Mucosa of descending colon (tissue), 3 donors: ENCODE measurements at places on chromosomes 3 and 15. TPM values are rescaled to one million over a fixed set of nuclear protein-coding genes. Genes with fewer than 3 reads are reported as not detected.

- no peak for DNase-seq
These were observed 3.3 kb upstream of the CSK start for GRCh38 chr15:74778599-74778970.

GRCh38 chr3:177597311-177598096, 400.2 kb upstream of the TBL1XR1 start:
- DNase-seq = no peak

PRR20G gene
- total RNA-seq = not detected

GRCh38 chr3:191234216-191234615, 35.2 kb downstream of the OSTN start:
- DNase-seq = no peak

- DNase-seq = no peak
These were observed 84.6 kb upstream of the CDV3 start for GRCh38 chr3:133488785-133489367.

- peak; percentile 39 for DNase-seq
These were observed 33.3 kb upstream of the PAQR5 start for GRCh38 chr15:69265347-69265955.

CYP19A1 gene
- 0.63 TPM for total RNA-seq

GRCh38 chr3:105527535-105527934, 160.8 kb downstream of the ALCAM start:
- no peak for DNase-seq

ZBBX gene
- not detected for total RNA-seq

COL7A1 gene
- 2.8 TPM for total RNA-seq

DNA sequence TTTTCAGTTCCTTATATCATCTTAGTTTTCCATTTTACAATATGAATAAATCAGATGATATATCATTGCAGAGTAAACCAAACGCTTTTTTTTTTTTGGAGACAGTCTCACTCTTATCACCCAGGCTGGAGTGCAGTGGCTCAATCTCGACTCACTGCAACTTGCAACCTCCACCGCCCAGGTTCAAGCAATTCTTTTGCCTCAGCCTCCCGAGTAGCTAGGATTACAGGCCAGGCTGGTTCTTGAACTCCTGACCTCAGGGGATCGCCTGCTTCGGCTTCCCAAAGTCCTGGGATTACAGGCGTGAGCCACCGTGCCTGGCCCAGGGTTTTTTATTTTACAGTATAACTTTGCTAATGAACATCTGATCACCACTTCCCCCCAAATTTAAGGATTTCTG, 5.9 kb upstream of the EBLN2 start:
- no peak for DNase-seq

SENP8 gene
- 2.9 TPM for total RNA-seq

DNA sequence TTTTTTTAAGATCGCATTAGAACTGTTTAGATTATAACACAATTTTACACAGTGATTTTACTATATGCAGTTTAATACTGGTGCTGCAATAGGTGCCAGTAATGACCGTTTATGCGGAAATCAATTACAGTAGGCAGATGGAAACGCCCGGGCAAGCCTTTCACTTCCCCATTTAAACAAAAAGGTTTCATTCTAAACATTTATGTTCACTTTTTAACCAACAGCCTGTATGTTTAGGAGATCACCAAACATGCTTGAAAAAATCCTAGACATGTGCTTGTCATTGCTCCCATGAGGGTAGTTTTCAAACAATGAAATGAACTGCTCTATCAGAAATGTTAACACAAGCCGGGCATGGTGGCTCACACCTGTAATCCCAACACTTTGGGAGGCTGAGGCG, 2.7 kb downstream of the BNIP2 start:
- DNase-seq = peak; percentile 26

DNA sequence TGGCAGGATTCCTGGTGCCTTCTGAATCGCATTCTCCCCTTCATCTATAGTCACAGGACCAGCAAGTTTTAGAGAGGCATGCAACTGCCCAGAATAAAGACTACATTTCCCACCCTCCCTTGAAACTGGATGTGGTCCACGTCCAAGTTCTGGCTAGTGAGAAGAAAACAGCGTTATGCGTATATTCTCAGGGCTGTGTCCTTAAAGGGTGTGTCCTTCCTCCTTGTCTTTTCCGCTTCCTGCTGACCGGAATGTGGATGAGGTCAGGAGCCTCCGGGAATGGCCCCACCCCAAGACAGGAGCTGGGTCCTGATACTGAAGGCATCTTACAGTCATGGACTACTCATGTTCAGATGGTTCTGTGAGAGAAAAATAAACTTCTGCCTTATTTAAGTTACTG, 20.2 kb downstream of the CHST2 start:
- no peak for DNase-seq

NPAP1 gene
- 0.06 TPM for total RNA-seq

GUCA1C gene
- total RNA-seq = not detected

DNA sequence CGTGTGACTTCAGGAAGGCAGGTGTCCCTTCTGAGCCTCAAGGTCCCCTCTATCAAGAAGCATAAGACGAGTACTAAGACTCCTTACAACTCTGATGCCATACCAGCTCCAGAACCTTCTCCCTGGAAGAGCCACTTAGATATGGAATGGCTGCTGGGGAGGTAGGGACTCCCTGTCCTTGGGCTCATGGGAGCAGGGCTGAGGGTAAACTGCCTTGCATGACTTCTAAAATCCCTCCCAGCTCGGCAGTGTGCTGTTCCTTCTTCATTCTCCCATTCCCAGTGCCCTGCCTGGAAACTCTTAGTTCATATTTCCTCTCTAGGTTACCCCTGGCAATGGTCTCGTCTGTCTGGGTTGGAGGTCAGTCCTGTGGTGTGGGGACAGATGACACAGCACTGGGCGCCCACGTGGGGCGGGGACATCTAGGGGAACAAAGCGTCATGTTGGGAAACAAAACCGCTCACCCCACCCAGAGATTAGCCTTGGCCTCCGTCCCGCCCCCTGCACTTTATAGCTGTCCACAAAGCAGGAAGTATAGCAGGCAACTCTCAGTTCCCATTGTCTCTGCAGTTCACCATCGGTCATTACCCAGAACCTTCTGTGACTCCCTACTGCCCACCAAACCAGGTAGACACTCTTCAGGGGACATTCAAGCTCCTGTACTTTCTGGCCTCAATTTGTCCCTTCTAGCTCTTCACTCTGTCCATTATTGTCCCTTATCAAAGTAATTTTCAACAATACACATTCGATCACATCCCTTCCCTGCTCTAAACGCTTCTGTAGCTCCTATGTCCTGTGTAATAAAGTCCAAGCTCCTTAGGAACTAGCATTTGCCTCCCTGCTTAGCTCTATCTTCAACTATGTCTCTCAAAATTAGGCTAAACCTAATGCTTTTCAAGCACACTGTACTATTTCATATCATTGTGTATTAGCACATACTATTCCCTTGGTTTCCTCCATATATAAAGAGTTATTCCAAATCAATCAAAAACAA, 73.8 kb downstream of the IQSEC1 start:
- DNase-seq = peak; percentile 97

DNA sequence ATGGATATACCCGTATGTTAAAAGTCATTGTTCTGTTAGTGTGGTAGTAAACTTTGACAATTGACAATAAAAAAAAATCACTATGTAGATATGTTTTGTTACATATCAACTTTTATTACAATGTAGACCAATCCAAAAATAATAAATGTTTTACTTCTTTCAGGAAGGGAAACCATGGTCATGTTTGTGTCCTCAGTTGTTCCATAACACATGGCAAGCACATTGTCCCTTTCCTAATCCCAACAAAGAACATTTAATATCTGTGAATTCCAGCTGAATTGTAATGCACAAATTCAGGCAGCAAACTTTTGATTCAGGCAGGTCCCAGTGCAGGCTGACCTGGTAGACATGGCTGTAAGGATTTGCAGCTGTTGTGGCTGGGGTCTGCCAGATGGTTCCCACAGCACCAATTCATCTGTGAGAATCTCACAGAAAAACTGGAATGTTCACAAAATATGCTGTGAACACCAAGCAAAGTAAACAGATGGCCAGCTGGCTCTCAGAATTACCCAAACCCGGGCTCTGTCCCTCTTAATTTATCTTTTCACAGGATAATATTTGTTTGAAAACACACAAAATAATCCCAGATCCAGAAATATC, 1.9 kb upstream of the SPG21 start:
- no peak for DNase-seq

DNA sequence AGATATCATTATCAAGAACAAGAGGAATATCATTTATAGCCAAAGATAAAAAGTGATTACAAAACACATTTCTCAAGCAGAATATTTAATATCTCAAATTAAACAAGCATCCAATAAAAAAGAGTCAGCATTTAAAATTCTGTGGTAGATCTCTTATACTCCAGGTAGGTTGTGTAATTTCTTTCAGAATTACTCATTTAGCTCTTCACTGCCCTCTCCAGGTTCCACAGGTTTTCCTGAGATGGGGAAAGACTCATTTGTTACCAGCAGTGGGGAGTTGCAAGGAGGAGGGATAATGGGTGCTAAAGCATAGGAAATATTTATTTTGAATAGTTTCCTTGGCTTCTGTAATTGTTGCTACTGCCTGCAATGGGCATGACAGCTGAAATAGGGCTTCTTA, 83.1 kb upstream of the RASGRP1 start:
- DNase-seq = no peak

- DNase-seq = no peak
These were observed 34.4 kb upstream of the CASR start for GRCh38 chr3:122148941-122149627.

DNA sequence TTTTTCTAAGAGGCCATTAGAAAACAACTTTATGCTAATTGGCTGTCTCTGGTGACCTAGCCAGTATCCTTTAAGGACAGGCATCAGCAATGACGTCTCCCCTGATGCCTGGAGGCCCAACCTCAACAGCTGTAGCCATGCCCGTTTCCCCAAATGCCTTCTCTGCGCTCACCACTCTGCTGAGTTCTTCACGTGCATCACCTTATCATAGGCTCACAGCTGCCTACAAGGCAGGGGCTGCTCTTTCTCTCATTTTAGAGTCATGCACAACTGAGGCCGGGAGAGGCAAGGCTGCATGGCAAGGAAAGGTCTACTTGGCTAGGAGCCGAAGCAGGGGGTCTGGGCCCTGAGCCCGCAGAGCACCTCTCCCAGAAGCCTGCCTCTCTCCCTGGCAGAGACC, 43.9 kb upstream of the SEC13 start:
- DNase-seq = no peak

GRCh38 chr3:134072881-134073582, 43.3 kb upstream of the SLCO2A1 start:
- no peak for DNase-seq

DNA sequence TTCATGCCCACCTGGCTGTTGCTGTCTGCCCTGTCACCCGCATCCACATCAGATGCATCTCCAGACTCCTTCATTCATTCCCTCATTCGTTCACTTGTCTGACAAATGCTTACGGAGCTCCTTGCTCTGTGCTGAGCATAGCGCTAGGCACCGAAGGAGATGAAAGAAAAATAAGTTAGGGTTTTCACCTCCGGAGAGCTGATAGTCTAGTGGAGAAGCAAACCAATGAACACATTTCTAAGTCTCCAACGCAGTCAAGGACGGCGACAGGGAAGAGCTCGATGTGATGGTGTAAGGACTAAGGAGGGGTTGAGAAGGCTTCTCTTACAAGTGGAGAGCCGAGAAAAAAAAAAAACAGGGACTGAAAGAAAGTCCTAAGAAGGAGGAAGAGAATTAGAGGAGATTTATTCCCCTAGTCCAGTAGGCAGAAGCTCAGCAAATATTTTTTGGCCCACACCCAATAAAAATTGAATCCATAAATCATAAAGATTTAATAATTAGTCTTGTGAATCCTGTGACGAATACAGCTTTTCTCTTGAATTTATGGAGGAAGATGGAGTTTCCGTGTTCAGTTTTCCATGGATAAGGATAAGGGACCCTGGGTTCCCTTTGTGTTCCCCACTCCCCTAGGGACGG, 127.2 kb upstream of the DLG1 start:
- DNase-seq = no peak

GRCh38 chr3:100400419-100400779, 490 bp downstream of the TOMM70 start:
- DNase-seq = peak; percentile 24

- no peak for DNase-seq
These were observed 77.5 kb upstream of the PIAS1 start for GRCh38 chr15:67976506-67977073.

TRIM42 gene
- not detected for total RNA-seq

- DNase-seq = no peak
These were observed 14.1 kb downstream of the UBP1 start for GRCh38 chr3:33426068-33426467.

DNA sequence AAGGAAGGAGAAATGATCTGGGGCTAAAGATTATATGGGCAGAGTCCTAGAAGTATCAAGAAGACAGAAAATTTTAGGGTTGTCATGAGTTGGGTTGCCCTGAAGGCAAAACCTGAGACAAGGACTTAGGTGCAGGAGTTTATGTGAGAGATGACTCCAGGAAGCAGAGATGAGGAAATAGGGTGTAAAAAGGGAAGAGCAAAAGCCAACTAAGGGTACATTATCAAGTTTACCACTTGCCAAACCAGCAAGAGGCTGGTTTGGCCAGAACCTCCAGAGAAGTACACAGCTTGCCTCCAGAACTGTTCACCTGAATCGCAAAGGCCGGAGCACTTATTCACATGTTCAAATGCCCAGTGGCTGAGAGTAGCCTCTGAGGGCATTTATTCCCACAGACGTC, 116.7 kb downstream of the FHIT start:
- DNase-seq = no peak

DNA sequence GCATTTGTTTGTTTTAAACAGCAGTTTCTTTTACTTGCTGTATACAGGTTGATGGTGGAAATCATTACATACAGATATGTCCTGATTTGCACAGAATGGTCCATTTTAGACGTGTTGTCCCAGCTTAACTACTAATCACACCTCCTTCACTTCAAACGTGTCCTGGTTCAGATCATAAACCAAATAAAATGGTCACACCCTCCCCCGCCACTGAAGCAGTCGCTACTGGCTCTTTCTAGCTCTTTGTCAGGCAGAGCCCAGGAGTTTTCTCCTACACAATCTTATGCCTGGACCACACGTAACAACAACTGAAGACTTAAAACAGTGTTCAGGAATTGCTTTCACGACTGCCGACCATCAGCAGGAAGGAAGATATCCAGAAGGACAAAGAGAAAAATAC, 73.6 kb downstream of the MESD start:
- peak; percentile 61 for DNase-seq

DNA sequence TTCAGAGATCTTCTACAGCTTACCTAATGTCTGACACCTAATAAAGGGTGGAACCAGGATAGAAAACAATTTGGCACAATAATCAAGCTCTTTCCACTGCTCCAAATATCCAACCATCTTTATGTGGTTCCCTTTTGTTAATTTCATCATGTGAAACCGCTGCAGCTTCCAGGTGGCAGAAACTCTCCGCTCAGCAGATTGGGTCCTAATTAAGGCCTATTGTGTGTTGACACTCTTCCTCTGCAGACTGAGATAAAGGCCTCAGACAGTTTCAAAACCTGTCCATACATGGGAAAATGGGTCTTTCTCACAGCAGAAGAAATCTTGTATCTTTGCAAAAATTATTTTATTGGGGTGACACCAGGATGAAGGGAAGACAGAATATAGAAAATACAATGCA, 1002.4 kb upstream of the SEMA6D start:
- DNase-seq = no peak
